CD4-positive, CD25-positive, alpha-beta regulatory T cell (primary cell): ENCODE measurements at places on chromosomes 12 and 14.

DNA sequence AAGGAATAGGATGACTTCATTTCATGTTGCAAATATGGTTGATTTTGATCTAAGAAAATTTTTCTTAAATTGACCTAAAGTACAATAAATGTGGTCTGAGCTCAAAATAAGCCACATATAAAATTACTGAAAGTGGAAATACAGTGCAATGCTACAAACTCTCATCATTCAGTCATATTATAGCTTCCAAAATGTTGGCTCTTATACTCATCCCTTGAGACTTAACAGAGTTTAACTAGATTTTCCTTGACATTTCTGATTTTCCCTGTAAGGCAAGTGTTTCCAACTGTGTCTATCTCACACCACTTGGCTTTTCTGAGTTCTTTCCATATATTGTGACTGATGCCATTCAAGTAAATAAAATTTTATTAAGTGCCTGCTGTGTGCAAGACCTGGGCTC is 123.7 kb upstream of the NTF3 start:
- DNase-seq = no peak

DNA sequence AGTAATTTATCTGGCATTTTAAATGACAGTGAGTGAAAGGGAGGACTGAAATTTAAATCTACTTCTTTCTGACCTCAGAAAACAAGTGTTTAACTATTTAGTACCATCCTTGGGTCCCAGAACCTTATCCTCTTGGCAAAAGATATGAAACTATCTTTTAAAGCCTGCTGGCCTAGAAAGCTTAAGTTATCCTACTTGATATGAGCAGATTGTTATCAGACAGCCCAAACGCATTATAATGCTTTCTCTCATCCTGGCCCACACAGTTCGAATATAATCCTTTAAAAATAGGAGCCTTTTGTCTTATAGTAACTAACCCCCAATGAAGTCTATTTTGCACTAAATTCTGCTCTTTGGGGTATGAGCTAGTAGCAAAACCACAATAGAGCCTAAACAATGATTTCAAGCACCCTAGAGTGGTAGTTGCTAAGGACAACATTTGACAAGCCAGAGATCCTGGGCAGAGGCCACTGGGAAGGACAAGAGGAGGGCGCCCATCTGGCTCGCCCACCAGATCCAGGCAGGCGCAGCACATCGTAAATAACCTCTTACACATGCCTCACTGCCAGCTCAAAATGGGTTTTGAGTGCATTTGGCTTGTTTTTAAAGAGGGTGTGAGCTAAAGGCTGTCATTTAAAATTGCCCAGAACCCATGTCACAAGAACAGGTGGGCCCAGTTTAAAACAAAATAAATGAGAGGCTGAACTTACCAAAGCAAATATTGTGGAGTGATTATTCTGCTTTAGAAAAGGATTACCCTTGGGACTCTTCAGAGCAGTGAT is 37.7 kb upstream of the CRY1 start:
- no peak for DNase-seq

GRCh38 chr12:50101663-50102062 is 2.1 kb upstream of the GPD1 start:
- no peak for DNase-seq

DNA sequence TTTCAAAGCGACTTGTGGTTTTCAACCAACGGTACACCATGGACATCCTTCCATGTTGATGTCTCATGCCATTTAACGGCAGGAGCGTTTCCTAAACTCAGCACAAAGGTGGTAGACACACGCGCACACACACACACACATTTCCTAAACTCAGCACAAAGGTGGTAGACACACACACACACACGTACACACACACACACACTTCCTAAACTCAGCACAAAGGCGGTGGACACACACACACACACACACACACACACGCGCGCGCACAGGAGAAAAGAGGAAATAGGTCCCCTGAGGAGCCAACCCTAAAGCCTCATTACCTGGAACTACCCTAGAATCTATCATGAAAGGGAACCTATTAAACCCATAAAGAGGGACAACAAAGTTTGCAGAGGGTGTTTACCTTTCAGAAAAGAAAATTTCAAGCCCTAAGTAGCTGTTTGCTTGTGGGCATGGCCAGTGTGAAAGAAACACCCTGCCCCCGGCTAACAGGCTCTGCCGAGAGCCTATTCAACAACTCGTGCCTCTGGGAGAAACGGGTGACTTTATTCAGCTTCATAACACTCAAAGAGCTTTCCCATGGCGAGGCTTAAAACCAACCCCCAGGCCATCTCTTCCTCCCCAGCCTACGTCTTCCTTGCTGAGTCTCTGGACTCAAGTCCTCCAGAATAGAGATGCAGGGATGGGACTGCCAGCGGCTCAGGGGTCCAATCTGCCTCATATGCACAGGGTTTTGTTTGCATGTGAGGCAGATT is 31.8 kb downstream of the SLC8B1 start:
- DNase-seq = peak; percentile 72

DNA sequence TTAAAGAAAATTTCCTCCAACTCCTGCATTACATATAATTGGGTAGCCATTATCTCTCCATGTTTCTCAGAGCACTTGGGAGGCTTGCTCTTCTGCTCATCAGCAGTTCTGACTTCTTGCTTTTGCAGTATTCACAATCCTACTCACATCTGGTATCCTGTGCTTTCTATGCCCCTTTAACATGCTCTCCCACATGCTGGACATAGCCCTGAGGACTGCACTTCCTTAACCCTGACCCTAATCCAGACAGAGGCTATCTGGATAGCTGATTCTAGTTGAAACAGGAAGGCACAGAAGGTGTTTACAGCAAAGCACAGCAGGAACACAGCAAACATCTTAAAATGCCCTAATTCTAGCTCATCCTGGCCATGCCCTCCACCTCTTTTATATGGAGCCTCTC is 7.3 kb upstream of the CMAS start:
- no peak for DNase-seq
